ENCODE measurements at places on chromosomes 6 and 20.

DNA sequence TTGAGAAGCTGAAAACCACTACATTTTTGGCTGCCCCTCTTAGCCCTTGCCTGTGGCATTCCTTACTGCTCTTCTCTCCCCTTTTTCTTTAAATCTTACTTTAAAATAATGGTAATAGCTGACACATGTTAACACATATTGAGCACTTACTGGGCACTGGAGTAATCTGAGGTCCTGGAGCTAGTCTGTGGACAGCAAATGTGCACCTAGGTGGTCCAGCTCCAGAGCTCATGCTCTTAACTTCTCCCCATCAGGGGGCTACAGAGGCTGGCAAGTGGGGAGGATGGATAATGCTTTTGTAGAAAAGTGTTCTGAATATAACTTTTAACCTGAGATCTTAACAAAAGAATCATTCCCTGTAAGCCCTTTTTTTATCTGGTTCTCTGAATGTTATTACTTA is 74.8 kb downstream of the ADGRB3 start:
- no peak for DNase-seq

DNA sequence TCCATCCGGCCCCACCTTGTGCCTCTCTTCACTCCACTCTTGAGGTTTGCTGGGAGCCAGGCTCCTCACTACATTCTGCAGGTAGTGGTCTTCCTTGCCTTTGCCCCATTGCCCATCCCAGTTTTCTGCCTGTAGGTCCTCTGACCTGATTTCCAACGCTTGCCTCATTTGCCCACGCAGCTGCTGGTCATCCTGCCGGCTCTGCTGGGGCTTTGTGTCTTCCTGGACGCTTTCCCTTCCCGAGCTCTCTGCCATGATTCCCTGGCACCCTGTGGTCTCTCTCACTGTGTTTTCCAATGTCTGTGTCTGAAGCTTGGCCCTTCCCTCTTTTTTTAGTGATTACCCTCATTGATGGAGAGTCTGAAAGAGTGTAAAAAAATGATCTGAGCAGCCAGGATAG is 451.6 kb downstream of the UTRN start:
- no peak for DNase-seq

DNA sequence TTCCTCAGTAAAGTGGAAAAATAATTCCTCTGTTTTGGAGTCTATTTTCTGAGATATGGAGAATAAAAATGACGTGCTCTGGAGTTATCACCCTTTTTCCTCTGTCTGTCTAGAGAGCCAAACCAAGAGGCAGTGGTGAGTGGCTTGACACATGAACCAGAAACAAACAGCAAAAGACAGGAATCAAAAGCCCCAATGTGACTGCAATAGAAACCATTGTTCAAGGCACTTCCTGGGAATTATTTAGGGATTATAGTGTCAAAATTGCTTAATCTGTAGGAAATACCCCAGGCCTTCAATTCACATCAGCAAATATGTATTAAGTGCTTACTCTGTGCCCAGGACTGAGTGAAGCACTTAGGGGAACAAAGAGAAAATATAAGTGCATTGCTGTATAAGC is 560.4 kb upstream of the JAG1 start:
- DNase-seq = no peak

GRCh38 chr6:165793287-165793825 is 130.3 kb upstream of the PDE10A start:
- DNase-seq = no peak

- DNase-seq = no peak
Observed at GRCh38 chr6:157777344-157777743, 45.7 kb upstream of the SNX9 start.

DNA sequence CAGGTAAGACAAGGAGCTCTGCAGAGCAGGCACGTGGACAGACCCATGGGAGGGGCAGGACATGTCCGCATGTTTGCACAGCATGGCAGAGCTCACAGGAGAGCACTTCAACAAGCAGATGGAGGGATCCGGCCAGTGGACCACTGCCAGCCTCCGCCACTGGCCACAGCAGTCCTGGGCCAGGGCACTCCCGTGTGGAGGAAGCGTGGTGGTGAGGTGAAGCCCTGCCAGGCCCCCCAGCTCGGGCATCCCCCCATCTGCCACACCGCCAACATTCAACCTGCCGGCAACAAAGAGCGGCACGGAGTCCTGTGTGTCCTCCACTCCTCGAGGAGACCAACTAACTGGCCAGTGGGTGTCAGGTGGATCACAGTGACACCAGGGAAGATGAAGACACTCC is 104.3 kb upstream of the AGPAT4 start:
- no peak for DNase-seq

- DNase-seq = no peak
Observed at GRCh38 chr6:126770176-126770575, 348.3 kb upstream of the RSPO3 start.

DNA sequence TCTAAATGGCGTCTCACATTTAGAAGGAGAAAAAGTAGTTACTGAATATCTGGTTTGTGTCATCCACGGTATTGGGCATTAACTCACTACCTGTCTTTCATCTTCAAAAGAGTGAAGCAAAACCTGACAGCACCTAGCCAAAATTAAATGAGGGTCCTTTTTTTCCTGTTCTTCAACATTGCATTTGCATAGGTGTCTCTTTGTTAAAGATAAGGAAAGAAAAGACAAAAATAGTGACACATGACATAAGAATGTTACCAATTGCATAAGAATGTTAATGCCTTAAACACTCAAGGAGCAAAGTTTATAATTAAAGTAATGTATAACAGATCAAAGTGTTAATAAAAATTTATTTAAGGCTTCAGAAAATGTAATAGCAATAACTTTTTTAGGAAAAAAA is 61.4 kb upstream of the MANEA start:
- DNase-seq = no peak

- no peak for DNase-seq
Observed at GRCh38 chr20:9789131-9789530, 49.7 kb downstream of the PAK5 start.

GRCh38 chr6:40042232-40042631 is 108.0 kb upstream of the MOCS1 start:
- DNase-seq = no peak

DNA sequence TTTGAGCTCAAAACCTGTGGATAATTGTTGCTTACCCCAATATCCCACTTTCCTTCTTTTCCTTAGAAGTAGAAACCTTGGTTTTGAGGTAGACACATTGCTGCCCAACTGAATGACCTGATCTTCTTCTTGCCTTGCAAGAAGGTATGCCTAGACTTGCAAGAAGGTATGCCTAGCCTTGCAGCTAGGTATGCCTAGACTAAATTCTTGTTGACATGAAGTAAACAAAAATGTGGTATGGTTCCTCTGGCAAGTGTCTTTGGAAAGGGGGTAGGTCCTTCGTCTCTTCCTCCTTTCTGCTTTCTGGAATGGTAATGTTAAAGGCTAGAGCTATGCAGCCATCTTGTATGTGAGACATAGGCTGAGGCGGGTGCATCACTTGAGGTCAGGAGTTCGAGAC is 129.2 kb downstream of the GMPR start:
- DNase-seq = no peak

DNA sequence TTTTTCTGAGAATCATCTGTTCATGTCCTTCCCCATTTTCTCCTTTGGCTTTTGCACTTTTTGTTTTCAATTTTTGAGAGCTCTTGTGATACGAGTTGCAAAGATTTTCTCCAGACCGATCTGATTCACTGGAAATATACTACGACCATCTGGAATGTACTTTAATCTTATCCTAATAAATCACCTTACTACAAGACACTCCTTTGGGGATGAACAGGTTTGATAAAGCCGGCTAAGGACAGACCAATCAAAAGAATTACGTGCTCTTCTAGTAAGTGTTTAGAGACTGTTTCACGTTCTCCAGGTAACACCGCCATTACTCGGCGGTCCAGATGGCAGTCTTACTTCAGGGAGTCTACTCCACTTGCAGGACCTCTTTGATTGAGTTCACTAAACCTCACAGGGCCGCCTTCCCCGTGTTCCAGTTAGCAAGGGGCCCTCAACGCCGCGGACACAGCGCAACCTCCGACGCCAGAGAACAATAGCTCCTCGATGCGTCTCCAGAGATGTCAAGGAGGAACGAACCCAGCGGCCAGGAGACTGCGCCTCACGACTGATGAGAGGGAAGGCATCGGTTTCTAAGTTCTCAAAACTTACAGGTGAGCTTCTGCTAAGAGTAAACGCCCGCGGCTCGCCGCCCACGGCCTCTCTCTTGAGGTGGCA is 920 bp upstream of the WTAP start:
- no peak for DNase-seq

DNA sequence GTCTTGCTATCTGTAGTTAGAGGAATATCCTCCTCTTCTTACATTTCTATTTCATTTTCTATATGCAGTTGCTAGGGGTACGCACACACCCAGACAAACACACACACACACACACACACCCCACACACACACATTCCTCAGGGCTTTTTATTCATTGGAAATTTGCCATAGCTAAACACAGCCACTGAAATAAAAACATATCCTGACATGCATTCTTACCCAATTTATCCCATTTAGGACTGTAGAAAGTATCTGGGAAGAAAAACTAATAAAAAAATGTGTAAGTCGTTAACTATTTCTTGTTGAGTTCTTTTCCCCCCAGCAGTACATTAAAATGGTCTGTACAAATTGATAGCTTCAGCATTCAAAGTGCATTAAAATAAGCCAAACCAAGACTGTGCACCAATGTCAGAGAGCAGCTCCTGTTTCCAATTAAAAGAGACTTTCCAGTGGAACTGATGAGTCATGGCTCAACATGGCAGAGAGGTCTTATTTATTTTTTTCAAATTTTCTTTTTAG is 357.9 kb upstream of the AGPAT4 start:
- DNase-seq = no peak

DNA sequence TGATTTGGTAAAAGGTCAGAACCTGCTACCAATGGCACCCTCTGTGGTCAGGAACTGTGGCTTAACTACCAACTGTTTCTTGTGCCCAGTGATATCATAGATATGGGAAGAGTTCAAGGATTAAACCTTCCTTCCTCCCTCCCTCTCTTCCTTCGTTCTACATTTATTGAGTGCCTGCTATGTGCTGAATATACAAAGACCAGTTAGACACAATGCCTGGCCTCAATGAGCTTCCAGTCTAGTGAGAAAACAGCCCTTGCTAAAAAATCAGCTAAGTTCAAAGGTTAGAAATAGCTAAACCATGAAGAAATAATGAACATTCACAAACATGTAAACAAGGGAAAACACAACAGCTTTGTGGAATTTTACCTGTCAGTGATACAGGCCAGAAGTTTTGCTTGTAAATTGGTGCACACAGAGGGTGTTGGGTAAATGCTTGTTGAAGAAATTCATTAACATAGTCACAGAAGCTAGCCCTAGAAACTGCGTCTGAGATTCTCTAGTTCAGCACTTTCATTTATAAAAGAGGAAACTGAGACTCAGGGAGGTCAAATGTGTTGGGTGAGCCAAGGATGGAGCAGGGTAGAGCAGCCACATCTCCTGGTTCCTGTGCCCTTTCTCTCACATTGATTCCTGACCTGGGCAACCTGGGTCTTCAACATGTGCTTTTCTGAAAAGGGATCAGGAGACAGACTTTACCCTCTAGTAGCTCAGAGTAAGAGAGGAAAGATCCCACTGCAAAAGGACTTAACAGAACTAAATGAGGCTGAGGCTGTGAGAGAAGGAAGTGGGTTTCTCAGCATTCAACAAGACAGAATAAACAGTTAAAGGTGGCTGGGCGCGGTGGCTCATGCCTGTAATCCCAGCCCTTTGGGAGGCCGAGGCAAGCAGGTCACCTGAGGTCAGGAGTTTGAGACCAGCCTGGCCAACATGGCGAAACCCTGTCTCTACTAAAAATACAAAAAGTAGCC is 14.4 kb upstream of the FOXO3 start:
- DNase-seq = no peak

DNA sequence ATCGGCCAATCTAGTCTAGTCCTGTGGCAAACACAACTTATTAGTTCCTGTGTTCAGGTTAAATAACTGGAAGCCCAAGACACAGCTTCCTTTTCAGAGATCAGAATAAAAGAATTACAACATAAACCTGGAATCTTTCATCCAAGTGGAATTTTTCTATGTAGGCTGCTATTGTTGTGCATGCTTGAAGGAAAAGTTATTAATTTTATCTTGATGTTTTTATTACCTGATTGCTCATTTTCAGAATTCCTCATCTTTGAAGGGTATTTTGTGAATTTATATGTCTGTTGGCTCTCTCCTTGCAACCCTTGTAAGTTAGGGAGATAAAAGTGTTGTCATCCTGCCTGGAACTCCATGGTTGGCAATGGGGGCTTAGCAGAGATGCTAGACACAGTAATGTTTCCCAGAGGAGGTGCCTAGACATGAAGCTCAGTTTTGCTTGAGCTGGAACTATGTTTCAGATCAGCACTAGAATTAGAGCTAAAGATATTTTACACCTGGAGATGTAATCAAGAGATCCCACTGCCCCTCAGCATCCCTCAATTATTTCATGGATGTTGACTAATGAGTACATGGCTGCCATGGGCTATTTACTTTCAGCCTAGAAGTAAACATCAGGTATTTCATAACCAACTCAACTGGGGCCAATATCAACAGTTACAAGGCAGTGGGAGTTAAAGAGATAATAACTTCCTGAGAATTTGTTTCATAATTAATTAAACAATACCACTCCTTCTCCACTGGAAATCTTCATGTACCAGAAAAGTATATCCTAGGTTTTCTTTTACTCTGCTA is 367.0 kb upstream of the MARCKS start:
- no peak for DNase-seq

DNA sequence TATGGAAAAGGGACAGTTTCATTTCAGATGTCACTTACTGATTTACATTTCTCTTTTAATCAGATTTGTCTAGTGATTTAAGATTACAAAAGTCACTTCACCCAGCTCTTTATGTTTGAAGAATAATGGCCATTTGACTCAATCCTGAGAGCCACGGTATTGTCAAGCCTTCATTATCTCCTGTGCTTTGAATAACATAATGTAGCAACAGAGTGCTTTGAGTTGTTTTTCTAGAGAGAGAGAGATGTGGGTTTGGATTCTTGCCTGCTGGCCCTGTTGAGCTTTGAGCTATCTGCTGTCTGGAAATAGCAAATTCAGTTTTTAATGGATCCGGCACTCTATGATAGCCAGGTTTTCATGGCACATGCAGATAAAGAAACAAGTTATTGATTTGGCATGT is 478.4 kb upstream of the SOX4 start:
- no peak for DNase-seq

DNA sequence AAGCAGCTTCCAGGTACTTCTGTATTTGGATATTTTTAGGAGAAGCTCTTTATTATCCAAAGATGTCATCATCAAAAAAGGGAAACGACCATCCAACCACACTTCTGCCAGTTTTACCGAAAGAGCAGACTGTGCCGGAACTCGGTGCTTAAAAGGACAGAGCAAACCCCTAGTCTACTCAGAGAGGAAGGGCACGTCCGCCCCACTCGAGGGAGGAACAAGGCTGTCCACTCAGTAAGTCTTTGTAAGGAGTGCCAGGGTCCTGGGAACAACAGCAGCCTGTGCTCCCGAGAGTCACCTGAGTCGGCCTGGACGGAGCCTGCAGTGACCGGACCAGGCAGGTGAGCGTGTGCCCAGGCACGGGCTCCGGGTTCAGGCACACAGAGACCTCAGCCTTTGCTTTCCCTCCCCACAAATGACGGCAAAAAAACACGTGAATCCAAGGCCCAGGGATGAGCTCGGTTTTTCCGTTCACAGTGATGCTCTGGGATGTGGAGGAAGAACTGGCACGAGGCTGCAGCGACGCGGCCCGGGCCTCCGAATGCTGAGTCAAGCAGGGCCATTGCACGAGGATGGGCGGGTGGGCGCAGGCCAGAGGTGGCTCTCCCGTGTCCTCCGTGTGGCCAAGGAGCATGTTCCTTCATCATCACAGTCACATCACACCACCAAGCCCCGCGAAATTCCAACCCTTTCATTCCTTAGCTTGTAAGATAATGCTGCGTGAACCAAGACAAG is 17.4 kb upstream of the SLCO4A1 start:
- DNase-seq = no peak

- no peak for DNase-seq
Observed at GRCh38 chr20:8255945-8256632, 124.0 kb downstream of the PLCB1 start.

- no peak for DNase-seq
Observed at GRCh38 chr6:104540743-104541142, 319.0 kb downstream of the HACE1 start.

Data from CD4-positive, alpha-beta T cell treated with Interleukin-12 subunit alpha and Interleukin-12 subunit beta, for 1 hour (primary cell).